Posterior vena cava (tissue), 2 donors: ENCODE measurements at places on chromosomes 16 and 17.

GRCh38 chr17:62162898-62163297, 97.8 kb upstream of the MED13 start:
- no peak for DNase-seq

- no peak for DNase-seq
These were observed 2.6 kb downstream of the LHX1 start for GRCh38 chr17:36939802-36940312.

GRCh38 chr17:61467416-61468262, 15.4 kb downstream of the TBX4 start:
- DNase-seq = peak; percentile 58

DNA sequence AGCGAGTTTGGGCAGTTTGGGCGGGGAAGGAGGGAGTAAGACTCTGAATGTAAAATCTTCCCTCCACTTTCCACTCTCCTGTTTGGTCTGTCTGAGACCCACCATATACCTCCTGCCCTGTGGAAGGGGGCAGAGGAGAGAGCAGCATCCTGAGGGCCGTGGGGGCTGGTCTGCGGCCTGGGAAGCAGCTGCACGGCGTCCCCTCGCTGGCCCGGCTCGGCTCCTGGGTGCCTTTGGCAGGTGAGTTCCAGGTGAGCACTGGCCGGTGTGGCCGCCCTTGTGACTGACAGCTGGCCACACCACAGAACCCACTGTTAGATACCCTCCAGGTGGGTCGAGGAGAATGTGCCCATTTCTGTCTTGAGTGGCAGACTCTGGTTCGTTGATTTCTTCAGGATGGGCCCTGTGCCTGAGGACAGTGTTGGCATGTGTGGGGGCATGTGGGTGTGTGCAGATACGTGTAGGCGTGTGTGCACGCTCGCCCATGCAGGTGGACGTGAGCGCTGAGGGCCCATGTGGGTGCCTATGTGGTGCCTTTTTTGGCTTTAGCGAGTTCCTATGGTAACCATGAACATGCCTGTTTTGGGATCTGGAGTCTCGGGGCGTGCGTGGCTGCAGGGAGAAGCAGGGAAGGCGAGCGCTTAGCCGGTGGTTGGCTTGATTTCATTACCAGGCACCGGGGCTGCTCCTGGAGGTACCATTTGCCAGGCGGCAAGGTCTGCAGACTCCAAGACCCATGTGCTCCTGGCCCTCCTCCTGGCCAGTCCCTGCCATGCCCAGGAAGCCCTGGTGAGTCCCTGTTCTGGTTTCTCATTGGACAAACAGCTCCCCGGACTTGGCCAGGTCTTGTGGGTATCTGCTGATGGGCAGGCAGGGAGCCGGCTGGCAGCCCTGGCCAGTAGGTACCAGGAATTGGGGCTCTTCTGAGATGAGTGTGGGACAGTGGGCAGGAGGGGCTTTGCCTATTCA, 12.4 kb downstream of the RAP1GAP2 start:
- DNase-seq = no peak

GRCh38 chr17:4998027-4998731, 429 bp downstream of the KIF1C start:
- DNase-seq = peak; percentile 88

GRCh38 chr17:17641621-17642409, 39.4 kb upstream of the RAI1 start:
- DNase-seq = peak; percentile 89

DNA sequence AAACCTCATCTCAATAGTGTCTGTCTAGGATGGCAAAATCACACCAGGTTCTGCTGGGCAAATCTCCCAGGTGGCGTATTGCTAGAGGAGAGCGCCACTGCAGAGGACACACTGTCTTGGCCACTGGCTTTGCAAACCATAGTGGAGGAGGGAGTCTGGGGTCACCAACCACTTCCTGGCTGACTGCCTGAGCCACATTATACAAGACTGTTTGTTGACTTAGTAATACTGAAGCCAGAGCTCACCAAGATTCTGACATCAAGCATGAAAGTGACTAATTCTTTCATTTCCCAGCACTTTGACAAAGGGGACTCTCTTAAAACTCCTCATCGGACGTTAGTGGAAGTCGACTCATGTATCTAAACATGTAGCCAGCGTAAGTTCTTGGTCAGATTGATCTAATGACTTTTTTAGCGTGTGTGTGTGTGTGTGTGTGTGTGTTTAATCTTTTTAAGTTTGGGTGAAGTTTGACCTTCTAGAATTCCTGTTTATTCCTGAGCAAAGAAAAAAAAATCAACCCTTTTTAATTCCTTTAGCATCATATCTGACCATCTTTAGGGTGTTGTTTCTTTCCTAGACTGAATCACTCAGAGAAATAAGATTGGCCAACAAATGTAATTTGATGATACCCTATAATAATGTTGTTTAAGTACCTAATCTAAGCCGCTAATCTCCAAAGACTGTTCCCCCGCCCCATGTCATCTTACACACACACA, 13.7 kb downstream of the PITPNC1 start:
- no peak for DNase-seq

GRCh38 chr17:77451245-77451893, 310.6 kb downstream of the SEC14L1 start:
- DNase-seq = no peak

DNA sequence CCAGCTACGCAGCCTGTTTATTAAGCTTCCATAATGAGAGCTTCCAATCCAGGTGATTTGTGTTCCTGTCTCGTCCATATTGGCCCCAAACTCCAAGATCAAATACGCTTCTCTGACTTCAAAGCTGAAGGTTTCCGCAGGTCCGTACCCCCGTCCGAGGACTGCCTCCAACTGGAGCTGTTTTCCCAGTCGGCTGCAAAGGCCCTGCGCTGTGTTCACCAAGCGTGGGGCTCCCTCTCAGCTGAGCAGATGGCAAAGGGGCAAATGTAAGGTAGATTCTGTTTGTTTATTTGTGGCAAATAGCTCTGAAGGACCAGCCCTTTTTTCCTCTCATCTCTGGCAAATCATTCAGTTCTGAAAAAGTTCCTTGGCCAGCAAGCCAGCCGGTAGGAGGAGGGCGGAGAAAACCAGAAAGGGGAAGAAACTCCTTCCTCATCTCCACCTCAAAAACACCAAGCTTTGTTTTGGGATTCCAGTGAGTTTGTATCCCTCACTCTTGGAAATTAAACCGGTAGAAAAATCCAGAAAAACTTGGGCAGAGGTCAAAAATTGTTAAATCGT, 35.2 kb downstream of the NXN start:
- DNase-seq = no peak

DNA sequence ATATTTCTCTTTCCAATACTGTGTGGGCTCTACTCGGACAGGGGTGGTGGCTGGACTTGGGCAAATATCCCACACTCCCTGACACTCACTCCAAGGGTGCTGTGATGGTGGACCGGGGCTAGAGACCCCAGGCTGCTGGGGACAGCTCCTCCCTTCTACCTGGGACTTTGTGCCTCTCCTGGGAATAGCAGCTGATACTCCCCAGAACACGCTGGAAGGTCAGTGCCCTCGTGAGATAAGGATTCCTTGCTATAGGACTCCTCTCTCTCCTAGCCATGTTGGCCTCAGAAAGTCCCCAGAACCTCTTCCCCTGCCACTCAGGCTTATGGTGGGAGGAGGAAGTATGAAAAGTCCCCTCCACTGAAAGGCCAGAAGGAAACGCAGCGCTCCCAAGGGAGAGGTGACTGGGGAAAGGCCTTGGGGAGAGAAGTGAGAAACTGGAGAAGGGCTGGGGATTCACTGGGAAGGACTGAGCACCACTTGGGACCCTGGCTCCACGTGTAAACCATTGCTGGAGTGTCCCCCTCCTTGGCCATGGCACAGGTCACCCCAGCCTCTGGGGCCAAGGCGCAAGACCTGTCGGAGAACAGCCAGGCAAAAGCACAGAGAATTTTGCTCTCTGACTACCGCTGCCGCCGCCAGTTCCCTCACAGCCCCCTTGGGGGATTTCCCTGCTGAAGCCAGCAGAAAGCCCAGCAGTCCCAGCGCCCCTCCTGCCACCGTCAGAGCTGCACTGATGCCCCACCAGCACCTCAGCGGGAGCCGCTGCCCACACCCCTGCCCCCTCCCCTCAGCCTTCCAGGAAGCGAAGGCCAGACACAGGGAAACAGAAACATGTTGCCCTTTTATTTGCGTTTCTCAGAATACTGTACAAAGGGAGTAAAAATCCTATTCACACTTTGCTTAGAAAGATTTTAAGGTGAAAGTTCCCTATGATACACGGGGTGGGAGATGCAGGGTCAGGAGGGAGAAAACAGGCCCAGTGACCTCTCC, 2.1 kb upstream of the GSDMB start:
- DNase-seq = no peak

DNA sequence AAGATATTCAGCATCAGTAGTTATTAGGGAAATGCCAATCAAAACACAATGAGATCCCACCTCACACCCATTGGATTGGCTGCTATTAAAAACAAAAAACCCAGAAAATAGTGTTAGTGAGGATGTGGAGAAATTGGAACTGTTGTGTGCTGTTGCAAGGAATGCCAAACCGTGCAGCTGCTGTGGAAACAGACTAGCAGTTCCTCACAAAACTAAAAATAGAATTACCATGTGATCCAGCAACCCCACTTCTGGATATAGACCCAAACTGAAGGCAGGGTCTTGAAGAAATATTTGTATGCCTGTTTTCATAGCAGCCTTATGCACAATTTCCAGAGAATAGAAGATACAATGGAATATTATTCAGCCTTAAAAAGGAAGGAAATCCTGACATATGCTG, 46.0 kb downstream of the FOXK2 start:
- DNase-seq = no peak

GRCh38 chr16:82636485-82636884, 9.7 kb downstream of the CDH13 start:
- no peak for DNase-seq

DNA sequence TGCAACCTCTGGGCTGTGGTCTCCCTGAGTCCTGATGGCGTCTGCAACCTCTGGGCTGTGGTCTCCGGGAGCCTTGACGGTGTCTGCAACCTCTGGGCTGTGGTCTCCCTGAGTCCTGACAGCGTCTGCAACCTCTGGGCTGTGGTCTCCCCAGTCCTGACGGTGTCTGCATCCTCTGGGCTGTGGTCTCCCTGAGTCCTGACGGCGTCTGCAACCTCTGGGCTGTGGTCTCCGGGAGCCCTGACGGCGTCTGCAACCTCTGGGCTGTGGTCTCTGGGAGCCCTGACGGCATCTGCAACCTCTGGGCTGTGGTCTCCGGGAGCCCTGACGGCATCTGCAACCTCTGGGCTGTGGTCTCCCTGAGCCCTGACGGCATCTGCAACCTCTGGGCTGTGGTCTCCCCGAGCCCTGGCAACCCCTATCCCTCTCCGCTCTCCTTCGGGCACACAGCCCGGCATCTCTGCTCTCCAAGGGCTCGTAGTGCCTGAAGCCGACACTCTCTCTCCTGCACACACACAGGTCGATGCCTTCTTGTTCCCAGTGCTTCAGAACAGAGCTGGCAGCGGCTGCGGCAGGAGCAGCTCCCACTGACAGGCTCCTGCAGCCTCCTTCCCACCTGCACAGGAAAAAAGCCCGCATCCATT, 45.6 kb downstream of the METRNL start:
- DNase-seq = peak; percentile 78

DNA sequence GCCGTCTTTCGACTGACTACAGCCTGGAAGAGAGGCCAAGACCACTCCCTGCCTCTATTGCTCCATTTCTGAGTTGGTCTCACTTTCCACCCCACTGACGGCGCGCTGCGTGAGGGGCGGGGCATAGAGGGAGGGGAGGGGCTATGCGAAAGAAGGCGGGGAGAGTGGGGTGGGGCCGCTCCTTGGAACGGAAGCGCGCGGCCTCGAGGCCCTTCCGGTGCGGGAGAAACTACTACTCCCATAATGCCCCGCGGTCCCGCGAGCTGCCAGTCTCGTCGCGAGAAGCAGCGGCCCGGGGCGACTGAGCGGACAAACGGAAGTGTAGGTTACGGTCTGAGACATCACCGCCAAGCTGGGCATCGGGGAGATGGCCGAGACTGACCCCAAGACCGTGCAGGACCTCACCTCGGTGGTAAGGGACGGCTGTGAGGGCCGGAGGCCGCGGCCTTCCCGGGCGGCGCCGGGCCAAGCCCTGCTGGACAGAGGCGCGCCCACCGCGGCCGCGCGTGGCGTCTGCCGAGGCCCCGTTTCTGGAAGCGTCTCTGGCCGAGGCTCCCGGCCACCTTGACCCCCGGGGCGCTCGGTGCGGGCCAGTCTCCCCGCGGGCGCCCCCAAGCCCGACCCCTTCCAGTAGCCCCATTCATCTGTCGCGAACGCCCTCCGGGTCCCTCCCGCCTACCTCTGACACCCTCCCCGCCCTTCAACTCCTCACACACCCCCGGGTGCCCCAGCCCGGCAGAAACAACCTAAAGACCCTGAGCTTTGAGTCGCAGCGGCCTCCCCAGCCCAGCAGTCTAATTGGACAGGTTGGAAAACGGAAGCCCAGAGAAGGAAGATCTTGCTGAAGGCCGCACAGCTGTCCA, at the start of gene HSBP1:
Gene HSBP1, plus strand, starts transcription at position 269 of the 863 bp plus-strand sequence. Its CDS starts 99 bp downstream, at position 368.
- DNase-seq = peak; percentile 99

GRCh38 chr17:77965352-77965751, 6.8 kb downstream of the TNRC6C start:
- no peak for DNase-seq

- DNase-seq = no peak
These were observed 263.3 kb upstream of the CDH5 start for GRCh38 chr16:66103211-66103610.

- DNase-seq = no peak
These were observed 42.0 kb downstream of the MGAT5B start for GRCh38 chr17:76909971-76910760.

DNA sequence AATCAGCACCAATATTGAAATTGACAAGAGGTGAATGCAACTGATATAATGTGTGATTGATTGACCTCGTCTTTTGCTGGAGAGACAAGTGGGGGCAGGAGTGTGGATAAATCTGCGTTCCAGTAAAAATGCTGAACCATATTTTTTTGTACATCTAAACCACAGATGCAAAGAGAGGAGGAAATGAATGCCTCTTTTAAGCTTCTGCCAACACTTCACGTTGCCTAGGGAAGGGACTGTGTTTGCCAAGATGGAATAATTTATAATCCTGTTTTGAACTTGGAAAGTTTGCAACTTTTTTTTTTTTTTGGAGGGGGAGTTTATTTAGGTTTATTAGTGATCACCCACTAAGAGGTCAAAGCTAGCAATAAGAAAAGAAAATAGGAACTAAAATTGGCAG, 288.2 kb upstream of the EEF2KMT start:
- no peak for DNase-seq

DNA sequence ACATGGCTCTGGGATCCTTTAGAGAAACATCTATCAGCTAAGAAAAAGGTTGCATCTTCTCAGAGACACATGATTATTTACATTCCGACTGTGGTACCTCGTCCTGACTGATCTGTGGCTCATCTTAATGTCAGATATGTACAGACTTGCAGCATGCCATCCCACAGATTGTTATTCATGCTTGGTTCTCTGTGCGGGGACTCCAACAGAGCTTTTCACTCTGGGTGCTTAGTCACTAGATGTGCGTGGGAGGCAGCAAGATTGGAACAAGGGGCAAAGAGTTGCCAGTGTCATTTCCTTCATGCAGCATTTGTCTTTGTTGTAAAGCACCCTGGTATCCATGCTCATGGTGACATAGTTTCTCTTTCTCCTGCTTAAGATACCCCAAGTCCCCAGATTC, 179.1 kb upstream of the CACNG5 start:
- DNase-seq = no peak

- DNase-seq = peak; percentile 69
These were observed 1.8 kb downstream of the NLRP1 start for GRCh38 chr17:5582209-5583185.

GRCh38 chr16:11111150-11111549, 144.9 kb downstream of the SOCS1 start:
- DNase-seq = no peak
